Activated T-cell treated with anti-CD3 and anti-CD28 coated beads for 48 hours (primary cell): ENCODE measurements at places on chromosomes 6 and 20.

DNA sequence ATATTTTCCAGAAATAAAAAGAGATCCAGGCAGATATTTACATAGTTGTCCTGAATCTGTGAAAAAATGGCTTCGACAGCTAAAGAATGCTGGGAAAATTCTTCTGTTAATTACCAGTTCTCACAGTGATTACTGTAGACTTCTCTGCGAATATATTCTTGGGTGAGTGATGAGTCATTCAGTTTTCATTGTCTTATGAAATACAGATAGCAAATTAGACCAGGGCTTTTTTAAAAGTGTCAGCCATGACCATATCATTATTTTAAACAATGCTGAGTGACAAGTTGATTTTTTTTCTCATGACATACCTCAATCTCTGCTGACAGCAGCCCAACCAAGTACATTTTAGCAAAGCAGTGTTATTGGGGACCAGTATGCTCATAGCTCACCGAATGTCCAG is 32.8 kb downstream of the TSPYL4 start:
- DNase-seq, result no peak

- peak; percentile 92 for DNase-seq
These were observed at the start of gene MCM3 for GRCh38 chr6:52284460-52285176. Gene MCM3, minus strand, starts transcription at chr6:52284742. Its CDS starts 68 bp downstream, at chr6:52284674.

GRCh38 chr6:37988127-37988526 is 168.6 kb downstream of the ZFAND3 start:
- DNase-seq, result no peak

DNA sequence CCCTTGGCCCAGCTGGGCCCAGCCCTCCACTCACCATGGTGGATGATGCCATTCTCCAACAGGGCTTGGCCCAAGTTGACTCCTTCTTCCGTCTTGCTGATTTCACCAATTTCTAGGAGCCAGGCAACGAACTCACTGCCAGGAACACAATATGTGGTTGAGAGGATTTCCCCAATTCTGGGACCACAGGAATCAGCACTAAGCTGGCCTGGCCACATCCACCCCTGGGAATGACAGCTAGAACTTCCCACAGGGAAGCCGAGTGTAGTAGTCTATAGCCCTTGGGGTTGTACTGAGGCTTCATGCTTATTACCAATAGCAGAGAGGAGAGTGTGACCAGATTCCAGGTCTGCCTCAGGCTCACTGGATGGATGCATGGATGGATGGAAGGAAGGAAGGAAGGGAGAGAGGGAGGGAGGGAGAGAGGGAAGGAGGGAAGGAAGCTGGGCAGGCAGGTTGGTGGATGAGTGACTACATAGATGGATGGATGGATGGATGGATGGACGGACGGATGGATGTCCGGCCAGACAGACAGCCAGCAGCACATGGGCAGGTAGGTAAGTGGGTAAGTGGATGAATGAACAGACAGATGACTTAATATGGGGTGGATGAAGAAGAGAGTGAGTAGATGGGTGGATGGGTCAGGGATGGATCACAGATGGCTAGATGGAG is 146.5 kb downstream of the PREX1 start:
- no peak for DNase-seq

- DNase-seq, result no peak
These were observed 161.1 kb upstream of the DTNBP1 start for GRCh38 chr6:15823838-15824414.

- DNase-seq, result no peak
These were observed 22.7 kb upstream of the NTSR1 start for GRCh38 chr20:62685781-62686555.

DNA sequence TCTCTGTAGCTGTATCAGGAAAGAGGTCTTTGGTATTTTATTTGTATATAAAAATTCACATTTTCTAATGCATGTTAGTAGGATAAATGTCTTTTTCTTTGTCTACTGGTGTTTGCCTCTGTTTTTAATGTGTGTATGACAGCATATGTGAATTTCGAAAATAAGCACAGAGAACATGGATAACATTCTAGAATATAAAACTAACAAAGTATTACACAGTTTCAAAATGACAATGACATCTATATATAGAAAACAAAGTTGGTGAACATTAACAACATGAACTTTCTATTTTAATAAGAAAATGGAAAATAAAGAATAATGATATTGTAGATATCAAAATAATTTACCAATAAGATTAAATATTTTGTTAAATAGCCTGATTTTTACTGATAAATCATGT is 608.0 kb downstream of the COL12A1 start:
- no peak for DNase-seq

DNA sequence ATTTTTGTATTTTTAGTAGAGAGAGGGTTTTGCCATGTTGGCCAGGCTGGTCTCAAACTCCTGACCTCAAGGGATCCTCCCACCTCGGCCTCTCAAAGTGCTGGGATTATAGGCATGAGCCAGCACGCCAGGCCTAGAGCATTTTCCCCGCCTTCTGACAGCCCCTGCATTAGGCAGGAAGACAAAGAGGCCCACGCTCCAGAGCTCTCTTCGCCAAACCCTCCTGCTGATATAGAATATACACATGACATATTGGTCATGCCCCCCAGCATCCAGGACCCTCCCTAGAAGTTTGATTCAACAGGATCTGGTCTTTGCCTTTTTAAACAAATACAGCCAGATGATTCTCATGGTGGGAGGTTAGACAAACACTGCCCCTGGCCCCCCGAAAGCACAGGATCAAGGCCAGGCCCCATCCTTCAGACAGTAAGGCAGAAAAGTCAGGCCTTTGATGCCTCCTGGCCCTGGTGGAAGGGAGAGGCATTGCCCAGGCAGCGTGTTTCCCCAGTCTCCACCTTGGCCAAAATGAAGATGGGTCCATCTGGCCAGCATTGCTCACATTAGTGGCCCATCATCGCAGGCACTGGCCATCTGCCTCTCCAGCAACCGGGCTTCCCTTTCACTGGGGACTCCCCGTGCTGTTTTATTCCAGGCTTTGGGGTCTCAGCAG is 4.4 kb downstream of the SULF2 start:
- DNase-seq, result no peak

DNA sequence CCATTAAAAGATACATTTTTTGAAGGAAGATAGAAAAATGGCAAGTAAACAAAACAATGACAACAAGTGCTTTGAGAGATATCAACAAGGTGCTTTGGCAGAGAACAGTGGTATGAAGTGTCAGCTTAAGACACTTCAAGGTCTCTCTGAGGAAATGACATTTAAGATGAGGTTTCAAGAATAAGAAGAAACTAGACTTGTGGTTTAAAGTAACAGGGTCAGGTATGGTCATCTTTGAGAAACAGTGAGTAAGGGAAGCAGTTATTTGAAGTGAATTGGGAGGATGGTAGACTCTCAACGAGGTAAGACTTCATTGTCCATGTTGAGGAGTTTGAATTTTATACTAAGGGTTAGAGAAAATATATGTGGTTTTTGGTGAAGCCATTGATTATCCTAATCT is 77.8 kb downstream of the SYCP2L start:
- no peak for DNase-seq

DNA sequence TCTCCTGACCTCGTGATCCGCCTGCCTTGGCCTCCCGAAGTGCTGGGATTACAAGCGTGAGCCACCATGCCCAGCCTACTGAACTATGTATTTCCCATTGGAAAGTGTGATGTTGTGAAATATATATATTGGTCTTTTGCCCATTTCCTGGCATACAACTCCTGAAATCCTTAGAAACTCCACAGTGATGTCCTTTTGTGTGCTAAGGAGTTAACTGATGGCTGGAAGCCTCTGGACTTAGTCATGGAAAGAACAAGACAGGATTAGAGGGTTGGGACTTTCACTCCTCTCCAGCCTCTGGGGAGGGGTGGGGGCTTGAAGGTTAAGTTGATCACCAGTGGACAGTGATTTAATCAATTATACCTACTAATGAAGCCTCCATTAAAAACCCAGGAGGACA is 7.1 kb downstream of the PANK2 start:
- DNase-seq, result no peak

DNA sequence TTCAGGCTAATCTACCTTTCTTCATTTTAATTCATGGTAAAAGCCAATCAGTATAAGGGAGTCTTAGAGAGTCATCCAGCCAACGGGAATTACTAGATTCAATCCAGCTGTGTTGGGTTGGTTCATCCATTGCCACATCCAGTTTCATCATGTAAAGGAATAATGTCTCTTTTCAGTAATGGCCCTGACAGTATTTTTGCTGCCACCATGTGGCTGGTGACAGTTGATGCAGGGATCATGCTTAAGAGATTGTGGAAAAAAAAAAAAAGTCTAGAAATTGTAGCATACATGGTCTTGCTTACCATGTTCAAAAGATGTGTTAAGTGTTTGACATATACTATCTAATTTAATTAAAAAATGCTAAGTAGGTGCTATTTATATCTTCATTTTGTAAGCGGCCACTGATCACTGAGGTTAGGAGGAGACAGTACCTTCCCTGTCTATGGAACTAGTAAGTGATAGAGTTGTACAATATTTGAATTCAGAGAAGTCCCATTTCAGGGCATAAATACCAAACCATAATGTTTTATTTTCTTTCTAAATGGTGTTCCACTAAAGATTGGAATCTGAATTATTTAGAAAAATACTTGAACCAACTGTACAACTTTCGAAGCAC is 135.9 kb downstream of the KHDRBS2 start:
- DNase-seq, result no peak

- no peak for DNase-seq
These were observed 97.0 kb downstream of the SMAP1 start for GRCh38 chr6:70764706-70765105.

DNA sequence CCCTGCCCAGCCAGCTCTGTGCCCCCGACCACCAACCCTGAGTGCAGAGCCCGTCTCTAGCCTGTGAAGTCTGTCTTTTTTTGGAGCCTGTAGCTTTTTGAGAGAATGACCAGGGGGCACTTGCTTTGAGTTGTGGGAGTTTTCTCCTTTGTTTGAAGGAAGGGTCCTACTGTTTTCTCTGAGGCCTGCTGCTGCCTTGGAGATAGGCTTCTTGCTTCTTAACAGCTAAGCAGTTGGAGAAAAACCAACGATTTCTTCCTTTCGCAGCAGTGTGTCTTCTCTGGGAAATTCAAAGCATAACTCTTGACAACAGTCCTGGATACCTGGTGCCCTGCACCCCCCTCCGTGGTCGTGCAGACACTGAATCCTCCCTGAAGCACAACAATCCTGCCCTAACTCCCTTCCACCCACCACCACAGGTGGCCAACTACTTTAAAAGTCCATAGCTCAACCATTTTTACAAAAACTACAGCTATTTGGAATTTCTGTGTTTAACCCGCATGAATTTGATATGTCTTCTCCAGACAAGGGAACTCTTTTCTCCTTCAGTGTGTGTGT is 61.0 kb downstream of the FAM50B start:
- no peak for DNase-seq

- no peak for DNase-seq
These were observed 183.2 kb upstream of the JARID2 start for GRCh38 chr6:15062516-15063252.

GRCh38 chr6:87922196-87922946 is 125.3 kb upstream of the SPACA1 start:
- no peak for DNase-seq

DNA sequence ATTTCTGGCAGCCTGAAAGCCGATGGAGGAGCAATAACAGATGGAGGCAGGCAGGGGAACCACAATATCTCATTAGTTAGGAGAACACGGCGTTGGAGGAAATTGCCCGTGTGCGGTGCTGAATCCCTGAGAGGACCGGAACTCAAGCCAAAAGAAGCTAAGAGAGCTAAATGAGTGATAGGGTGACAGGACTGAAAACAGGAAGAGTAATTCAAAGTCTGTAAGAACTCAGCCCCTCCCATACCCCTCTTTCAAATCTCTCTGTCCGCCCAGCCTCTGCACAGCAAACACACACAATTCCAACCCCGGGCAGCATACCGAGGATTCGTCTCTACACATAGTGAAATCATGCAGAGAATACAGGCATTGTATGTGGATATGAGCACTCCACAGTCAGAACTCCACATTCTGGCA is 2.6 kb upstream of the IPCEF1 start:
- no peak for DNase-seq

DNA sequence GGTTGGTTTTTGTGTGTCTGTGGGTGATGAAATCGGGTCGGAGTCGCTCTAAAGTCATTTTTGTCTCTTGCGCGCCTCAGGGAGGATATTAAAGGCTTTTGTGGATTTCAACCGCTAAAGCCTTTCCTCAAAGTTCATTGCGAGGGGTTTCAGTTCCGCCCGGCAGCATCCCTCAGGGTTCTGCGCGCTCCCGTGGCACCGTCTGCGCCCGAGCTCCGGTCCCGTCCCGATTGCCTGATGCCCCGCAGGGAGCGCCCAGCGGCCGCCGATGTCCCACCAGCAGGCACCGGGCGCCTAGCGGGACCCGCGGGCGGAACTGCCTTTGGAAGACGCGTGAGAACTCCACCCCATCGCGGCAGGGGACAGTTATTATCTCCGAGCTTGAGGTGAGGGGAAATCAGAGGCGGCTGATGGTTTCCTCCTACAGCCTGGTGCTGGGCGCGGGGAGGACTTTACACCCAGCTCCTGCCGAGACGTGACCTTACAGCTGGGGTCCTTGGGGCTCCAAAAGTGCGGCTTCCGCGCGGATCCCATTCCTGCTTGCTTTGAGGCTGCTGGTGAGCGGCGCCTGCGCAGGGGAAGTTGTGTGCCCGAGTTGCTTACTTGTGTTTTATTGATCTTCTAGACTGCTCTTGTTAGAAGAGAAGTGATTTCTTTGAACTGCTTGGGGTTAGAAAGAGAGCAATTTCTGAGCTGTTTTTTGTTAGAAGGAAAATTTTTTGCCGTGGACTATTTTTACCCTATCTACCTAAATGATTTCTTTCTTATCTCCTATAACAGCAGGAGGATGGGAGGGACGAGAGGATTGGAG is 27.1 kb downstream of the ULBP1 start:
- DNase-seq, result no peak

DNA sequence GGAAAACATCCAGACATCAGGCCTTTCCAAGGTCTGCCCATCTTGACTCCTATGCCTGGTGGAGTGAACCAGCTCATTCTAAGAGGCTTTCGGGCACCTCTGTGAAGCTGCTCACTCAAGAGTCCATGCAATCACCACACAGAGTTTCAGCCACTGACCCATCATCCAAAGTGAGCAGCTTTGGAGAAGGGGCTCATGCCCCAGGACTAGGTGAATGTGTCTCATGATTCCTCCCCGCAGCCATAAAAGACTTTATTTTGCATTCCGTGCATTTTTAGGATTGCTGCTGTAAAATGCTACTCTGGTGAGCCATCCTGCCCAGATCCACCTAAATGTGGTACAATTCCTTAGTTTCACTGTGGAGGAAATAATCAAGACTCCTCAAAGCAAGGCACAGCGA is 44.5 kb upstream of the EZR start:
- no peak for DNase-seq

- no peak for DNase-seq
These were observed 82.9 kb upstream of the ATXN1 start for GRCh38 chr6:16844183-16844582.

- no peak for DNase-seq
These were observed 42.7 kb downstream of the SNRNP48 start for GRCh38 chr6:7632501-7633290.

DNA sequence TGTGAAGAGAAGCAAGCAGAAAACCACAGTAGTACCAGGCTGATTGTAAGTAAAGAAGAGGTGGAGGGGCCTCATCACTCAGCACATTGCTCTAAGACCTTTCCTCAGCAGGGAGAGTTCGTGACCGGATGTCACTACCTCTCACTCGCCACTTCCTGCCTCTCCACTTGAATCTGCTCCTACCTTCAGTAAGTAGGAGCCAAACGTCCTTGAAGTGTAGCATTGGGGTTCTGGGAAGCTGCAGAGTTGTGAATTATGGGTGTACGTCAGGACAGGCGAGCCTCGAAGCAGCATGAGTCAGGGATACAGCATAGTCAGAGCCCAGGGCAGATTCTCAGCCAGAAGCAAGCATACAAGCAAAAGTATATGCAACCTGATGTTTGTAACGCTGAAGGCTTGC is 224.9 kb downstream of the PHACTR1 start:
- DNase-seq, result no peak

- DNase-seq, result no peak
These were observed 110.9 kb downstream of the RPP40 start for GRCh38 chr6:4892785-4893485.
